GOT3 (cell line): ENCODE measurements at places on chromosomes 1 and 21.

DNA sequence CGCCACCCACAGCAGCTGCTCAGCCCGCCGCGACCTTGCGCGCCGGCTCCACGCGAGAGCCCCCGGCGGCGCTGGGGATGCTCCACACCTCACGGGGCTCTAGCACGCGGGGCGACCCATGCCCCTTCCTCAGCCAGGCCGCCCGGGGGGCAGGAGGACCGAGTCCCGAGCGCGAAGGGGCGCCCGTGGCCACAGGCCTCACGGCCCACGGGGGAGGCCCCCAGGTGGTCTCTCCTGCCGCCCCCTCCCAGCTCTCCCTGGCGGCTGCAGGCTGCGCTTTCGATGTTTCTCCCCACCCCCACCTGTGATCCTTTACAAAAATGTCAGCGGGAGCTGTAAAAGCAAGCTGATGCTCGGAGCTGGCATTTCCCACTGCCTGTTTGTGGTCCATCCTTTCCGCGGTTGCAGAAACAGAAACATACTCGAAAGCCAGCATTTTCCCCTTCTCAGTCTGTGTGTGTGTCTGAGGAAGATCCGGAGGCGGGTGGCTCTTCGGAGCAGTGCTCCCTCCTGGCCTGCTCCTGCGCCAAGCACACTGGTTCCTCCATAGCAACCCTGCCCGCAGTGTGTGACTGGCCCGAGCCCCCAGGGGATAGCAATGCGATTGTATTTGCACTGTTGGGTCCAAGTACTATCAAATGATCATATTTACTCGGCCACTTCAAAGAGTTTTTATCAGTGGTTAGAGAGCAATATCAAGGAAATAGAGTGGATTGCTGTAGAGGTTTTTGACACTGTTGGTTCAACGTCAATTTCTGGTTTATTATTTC is 2.1 kb downstream of the KIF26B start:
- DNase-seq, result no peak

- no peak for DNase-seq
Measured at GRCh38 chr1:50968821-50969610, 1.0 kb upstream of the CDKN2C start.

DNA sequence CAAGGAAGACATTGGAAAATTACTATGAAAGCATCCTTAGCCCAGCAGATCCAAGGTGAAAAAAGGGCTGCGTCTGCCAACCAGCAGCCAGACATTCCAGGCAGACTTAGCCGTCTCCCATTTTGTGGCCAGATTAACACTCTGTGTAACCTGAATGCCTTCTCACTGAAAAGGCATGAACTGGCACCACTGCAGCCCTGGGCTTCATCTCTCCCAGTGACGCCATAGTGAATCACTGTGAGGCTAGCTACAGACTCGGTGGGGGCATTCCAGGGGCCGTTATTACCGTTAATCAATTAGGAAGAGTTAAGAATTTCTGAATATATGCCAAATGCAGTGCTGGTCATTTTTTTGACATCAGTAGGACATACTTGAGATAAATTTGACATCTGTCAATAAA is 627.4 kb downstream of the LMO4 start:
- no peak for DNase-seq

DNA sequence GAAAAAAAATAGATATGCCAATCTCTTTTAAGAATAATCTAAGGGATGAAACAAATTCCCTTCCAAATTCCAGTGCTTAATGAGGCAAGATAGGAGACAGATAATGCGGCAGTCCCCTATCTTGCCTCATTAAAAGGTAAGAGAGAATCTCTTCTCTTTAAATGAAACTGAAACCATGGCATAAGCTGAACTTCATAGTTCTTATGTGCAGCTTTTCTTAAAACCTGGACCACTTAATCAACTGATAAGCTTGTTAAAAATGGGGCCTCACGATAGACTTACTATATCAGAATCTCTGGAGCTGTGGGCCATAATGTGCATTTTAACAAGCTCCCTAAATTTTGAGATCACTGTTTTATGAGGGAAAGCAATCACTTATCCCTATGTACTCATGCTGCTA is 79.2 kb downstream of the NIBAN1 start:
- no peak for DNase-seq

DNA sequence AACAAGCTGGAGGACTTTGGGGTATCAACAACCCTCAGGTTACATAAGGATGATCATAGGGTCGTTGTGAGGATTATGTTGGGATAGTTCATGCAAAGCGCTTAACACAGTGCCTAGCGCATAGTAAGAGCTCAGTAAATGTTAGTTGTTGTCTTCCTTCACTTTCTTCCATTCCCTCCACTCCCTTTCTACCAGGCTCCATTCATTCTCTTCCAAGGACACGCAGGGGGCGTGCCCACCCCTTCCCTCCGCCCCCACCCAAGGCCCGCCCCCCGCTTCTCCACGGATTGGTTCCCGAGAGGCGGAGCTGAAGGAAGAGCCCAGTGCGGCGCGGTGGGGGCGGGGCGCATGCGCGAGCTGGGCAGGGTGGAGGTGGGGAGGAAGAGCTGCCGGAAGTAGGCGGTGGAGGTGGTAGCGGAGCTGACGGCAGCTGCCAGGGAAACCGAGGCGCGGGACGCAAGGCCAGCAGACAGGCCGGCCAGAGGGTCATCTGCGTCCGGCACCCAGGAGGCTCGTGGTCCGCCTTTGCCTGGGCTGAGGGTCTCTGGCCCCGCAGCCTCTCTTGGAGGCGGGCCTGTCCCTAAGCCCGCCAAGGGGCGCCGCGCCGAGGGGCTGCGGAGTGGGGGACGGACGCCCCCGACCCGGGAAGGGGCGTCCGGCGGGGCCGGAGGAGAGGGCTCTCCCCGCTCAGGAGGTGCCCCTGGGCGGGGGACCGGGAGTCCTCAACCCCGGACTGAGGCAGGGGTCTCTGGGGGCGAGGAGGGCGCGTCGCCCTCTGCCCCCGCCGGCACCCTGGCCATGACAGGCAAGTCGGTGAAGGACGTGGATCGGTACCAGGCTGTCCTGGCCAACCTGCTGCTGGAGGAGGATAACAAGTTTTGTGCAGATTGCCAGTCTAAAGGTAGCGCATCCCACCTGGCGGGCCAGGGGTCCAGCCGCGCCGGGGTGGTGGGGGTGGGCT is at the start of gene SMAP2:
SMAP2 (plus strand) TSS at position 405 of the 961 bp plus-strand sequence; CDS start at position 799, 394 bp downstream.
- peak; percentile 86 for DNase-seq

GRCh38 chr1:39901714-39902459 is at the start of gene MYCL:
TSS of gene MYCL (minus strand) at chr1:39901917. CDS start at chr1:39901434, 483 bp downstream.
- DNase-seq, result no peak

- DNase-seq, result no peak
Measured at GRCh38 chr1:206878456-206878855, 13.0 kb downstream of the IL20 start.

DNA sequence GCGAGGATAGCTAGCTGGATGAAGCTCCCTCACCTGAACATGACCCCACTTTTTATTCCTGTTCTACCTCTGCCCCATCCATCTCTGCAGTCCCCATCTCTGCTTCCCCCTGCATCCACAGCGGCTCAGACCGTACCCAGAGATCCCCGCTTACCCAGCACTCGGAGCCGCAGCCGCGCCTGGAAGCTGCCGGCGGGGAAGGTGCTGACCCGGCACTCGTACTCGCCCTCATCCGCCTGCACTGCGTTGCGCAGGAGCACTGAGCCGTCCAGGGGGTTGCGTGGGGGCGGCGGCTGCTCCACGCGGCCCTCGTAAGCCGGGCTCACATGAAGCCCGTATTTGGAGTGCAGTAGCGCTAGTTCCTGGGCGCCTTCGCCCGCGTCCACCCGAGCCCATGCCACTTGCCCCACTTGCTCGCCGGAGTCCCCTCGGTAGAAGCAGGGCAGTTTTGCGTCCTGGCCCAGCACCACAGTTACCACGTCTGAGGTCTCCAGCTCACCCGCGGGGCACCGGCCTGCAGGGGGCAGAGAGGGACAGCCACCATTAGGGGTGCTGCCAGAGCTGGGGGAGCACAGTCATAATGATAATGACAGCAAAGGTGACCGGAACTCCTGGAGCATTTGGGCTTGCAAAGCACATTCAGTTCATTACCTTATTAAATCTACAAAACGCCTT is 9.8 kb downstream of the NECTIN4 start:
- DNase-seq, result no peak

GRCh38 chr21:29007810-29008209 is 11.3 kb downstream of the RWDD2B start:
- DNase-seq, result no peak

DNA sequence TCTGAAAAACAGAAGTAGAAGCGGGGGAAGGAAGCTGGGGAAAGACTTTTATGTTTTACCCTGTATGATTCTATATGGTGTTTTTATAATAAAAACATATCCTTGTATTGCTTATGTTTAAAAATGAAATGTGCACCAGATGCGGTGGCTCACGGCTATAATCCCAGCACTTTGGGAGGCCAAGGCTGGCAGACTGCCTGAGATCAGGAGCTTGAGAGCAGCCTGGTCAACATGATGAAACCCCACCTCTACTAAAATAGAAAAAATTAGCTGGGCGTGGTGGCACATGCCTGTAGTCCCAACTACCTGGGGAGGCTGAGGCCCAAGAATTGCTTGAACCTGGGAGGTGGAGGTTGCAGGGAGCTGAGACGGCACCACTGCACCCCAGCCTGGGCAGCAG is 155.4 kb downstream of the SMYD3 start:
- DNase-seq, result no peak

DNA sequence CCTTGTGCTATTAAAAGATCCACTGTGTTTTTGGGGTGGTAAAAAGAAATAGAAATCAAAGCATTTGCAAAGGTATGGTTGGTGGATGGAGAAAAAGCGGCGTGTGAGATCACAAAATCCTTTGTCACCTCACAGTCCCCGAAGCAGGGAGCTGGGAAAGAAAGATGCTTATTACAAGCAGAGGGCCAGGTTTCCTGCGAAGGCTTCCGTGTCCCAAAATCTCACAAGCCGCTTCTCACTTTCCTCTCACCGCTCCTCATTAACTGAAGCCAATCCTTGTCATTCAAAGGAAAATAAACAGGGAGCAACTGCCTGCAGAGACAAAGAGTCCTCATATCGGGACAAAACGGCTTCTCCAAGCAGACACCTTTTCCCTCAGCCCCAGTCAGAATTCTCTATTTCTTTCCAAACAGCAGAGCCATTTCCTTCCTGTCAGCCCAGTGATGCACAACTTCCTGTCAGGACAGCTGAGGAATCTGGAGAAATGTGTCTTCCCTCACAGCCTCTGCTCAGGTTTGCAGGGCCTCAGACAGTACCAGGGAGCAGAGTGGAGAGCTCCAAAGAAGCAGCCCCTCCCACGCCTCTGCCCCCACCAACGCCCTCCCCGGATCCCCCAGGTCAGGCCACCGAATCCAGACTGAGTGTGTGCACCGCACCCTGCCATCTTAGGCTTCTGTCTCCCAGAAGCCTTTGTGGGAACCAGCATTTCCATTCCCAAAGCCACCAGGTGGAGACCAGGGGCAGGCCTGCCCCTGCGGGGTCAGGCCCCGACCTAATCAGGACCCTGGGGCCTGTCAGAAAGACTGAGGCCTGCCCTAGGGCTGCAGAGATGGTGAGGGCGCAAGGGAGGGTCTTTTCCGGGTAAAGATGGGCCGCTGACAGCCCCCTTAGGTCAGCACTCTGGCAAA is 29.6 kb downstream of the KCNN3 start:
- DNase-seq, result no peak

GRCh38 chr1:162982364-162982763 is 86.8 kb upstream of the RGS4 start:
- DNase-seq, result no peak

DNA sequence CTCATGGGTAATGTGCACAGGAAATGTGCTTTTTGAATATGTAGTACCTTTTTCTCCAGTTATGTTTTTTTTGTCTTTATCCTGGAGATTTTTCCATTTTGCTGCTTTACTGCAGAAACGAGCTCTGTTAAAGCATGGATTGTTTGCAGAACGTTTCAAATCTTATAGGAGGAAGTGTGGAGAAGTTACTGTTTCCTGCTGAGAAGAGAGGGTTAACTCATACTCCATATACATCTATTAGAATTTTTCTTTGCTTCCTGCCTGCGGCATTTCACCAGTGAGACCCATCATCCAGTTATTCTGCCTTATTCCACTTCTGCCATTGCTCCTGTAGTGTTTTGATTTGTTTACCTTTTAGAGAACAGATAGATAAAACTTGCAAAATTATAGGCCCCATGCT is 2.0 kb downstream of the RPRD2 start:
- no peak for DNase-seq
